ENCODE measurements at places on chromosomes 7 and 10. TPM values are rescaled to one million over a fixed set of nuclear protein-coding genes. Genes with fewer than 3 reads are reported as not detected.
A peak's percentile ranks its signal among the peaks of the same experiment; 100 is the strongest.

Gene C10orf53
- not detected for total RNA-seq

Gene CAV1
- total RNA-seq: 0.74 TPM

- DNase-seq: peak; percentile 33
Observed at GRCh38 chr10:132579027-132579859, 41.7 kb downstream of the INPP5A start.

GRCh38 chr7:2438775-2439174 is 35.4 kb downstream of the CHST12 start:
- no peak for DNase-seq

- no peak for DNase-seq
Observed at GRCh38 chr7:151833691-151834090, 43.2 kb downstream of the PRKAG2 start.

GRCh38 chr10:87775766-87776165 is 42.3 kb downstream of the ATAD1 start:
- DNase-seq: no peak

Data from activated CD8-positive, alpha-beta T cell treated with anti-CD3 and anti-CD28 coated beads for 36 hours (primary cell).